PC-3 (cell line): ENCODE measurements at places on chromosomes 1 and 21. TPM values are rescaled to one million over a fixed set of nuclear protein-coding genes. Genes with fewer than 3 reads are reported as not detected.

Gene S100A3
- total RNA-seq = 4.6 and 7.9 TPM in 2 replicates

Gene LMOD1
- 0.06 and 0.07 TPM in 2 replicates for total RNA-seq

Gene DPYD
- 11.7 and 12.8 TPM in 2 replicates for total RNA-seq

Gene GPR3
- total RNA-seq = 4.7 TPM in 2 replicates

DNA sequence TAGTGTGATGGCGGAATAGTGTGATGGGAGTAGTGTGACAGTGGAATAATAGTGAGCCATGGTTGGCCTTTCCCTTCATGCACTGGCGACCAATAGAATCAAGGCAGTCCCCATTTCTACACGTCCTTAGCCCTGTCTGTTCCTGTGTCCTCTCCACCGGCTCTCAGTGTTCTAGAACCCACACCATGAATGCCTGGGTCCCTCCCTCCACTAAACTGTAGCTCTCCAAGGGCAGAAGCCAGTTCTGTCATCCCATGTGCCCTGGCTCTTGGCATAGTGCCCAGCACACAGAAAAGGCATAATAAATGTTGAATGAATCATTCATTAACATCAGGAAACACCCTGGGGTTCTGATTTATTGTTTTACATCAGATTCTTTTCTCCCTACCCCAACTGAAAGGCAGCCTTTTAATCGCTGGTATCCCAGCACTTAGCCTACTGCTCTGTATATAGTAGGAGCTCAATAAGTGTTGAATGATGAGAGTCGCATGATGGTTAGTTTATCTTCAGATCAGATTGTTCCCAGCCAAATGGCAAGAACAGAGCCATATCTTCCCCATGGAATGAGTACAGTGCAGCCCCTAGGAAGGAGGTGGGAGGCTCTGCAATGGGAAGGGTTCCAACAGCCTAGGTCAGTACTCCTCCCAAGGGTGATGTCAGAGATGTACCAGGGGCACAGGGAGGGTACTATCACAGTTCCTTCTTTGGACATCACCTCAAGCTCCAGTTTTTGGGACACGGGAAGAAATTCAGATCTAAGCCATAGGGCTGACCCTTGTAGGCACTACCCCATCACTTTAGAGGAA is 325.7 kb downstream of the HHAT start:
- DNase-seq = no peak

DNA sequence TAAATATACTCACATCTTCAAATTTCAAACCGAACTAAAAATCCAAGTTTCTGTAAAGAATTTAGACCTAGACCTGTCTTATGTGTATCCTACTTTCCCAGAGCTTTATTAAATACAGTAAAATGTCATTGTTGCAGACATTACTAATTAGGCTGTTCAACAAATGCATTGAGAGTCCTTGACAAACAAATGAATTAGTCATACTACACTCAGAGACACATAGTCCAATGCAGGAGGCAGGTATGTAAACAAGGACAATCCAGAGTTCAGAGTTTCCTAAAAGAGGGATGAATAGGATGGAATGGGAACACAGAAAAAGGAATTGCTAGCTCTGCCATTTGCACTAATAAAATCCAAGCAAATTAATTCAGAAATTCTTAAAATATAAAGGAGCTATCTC is 1.6 kb upstream of the EGLN1 start:
- DNase-seq = peak; percentile 80

GRCh38 chr1:30462826-30463425 is 260.5 kb downstream of the MATN1 start:
- no peak for DNase-seq
